ENCODE measurements at places on chromosomes 7 and 10.

GRCh38 chr7:33728873-33729551 lies 176.3 kb upstream of the BMPER start:
- no peaks in the 10 kb centered on the region for H3K36me3 ChIP-seq
- H3K4me1 ChIP-seq: peaks cover 3% of the 10 kb centered on the region
- no peak overlapping the region for H3K27ac ChIP-seq
- DNase-seq: no peak
- no peak overlapping the region for H3K4me3 ChIP-seq

GRCh38 chr7:14336256-14336655 lies 346.8 kb upstream of the ETV1 start:
- H3K27ac ChIP-seq: no peak overlapping the region
- H3K36me3 ChIP-seq: no peaks in the 10 kb centered on the region
- no peak overlapping the region for H3K4me3 ChIP-seq

DNA sequence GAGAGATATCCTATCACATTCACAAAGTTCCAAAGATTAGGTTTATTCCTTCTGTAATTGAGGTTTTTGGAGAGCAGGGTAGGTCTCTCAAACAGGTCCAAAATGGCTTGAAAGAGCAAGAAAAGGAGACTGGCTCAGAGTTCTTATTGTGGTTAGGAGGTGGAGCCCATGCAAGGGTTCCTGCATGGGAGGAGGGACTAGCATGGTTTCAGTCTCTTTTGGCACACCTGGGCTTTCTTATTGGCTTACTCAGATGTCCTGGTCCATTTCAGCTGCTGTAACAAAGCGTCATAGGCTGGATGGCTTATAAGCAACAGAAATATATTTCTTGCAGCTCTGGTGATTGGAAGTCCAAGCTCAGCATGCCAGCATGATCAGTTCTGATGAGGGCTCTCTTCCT lies 493.1 kb downstream of the REEP3 start:
- DNase-seq: no peak
- no peak overlapping the region for H3K4me3 ChIP-seq
- H3K27ac ChIP-seq: no peak overlapping the region
- peaks cover 3% of the 10 kb centered on the region for H3K4me1 ChIP-seq
- no peaks in the 10 kb centered on the region for H3K36me3 ChIP-seq

DNA sequence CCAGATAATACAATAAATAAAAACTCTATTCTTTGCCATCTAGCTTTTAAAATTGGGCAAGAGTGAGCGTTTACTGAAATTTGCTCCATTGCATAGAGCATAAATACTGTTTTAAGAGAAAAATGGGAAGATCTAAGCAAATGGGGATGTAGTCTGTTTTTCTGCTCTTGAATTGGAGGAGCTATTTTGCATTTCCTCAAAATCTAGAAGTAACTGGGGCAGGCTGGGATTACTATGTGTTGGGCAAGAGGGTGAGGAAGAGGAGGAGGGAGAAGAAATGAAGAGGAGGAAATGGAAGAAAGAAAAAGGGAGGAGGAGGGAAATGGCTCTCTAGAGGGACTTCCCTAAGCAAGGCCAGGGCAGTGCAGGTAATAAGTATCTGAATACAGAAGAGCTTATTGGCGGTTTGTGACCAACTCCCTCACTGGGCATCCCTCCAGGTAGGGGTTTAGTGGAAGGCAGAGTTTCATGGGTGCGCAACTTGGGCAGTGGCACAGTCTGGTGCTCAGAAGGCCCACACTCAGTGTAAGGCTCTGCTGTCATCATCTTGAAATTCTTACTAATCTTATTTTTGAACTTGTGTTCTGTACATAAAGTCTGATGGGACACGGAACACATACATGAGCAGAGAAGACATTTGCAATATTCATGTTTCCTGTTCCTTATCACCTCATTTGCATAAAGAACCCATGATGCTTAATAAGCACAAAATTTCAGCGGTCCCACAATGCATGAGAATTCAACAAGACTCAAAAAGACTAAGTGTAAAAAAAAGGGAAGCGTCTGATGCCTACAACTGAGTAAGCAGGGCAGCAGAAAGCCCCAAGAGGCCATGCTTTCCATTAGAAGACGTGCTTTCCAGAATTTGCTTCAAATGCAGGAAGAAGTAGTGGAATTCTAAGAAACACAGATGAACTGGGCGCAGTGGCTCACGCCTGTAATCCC lies 116.9 kb downstream of the EVX1 start:
- H3K27me3 ChIP-seq: peaks cover 30% of the 10 kb centered on the region
- no peaks in the 10 kb centered on the region for H3K36me3 ChIP-seq

GRCh38 chr7:150723467-150723866 lies 7.1 kb downstream of the GIMAP1 start:
- no peaks in the 10 kb centered on the region for H3K4me1 ChIP-seq
- H3K27ac ChIP-seq: no peak overlapping the region
- no peaks in the 10 kb centered on the region for H3K27me3 ChIP-seq
- no peak overlapping the region for H3K4me3 ChIP-seq

GRCh38 chr7:129896568-129897382 lies 56.0 kb downstream of the UBE2H start:
- peaks cover 23% of the 10 kb centered on the region for H3K36me3 ChIP-seq
- no peak for DNase-seq
- H3K27ac ChIP-seq: no peak overlapping the region
- no peak overlapping the region for H3K4me3 ChIP-seq

DNA sequence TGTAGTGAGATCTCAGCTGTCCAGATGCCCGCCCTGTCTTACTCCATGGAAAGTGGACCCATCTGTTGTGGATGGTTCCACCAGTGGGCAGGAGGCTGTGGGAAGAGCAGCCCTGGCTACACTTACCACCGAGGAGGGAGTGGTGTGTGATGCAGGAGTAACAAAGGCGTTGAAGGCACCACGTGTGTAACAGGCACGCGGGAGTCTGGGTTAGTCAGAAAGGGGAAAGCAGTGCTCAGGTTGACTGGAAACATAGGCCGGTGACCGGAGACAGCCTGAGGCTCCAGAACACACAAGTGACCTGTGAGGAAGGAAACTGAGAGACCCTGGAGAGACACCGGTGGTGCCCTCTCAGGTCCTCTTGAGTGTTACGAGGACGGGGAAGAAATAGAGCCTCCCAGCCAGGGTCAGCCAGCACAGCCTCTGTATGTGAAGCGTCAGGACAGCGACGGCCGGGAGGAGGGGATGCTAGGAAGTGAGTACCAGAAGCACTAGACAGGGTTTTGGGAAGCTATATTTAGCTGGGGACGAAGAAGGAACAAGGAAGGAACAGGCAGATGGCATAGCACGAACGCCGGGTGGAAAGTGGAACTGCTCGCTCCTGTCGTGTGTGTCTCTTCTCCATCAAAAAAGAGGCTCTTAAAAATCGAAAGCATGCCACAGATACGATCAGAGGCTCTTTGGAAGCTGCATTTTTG lies 51.7 kb downstream of the DAGLB start:
- no peak overlapping the region for H3K4me3 ChIP-seq
- no peak for DNase-seq
- H3K4me1 ChIP-seq: peaks cover 38% of the 10 kb centered on the region
- H3K27ac ChIP-seq: no peak overlapping the region

DNA sequence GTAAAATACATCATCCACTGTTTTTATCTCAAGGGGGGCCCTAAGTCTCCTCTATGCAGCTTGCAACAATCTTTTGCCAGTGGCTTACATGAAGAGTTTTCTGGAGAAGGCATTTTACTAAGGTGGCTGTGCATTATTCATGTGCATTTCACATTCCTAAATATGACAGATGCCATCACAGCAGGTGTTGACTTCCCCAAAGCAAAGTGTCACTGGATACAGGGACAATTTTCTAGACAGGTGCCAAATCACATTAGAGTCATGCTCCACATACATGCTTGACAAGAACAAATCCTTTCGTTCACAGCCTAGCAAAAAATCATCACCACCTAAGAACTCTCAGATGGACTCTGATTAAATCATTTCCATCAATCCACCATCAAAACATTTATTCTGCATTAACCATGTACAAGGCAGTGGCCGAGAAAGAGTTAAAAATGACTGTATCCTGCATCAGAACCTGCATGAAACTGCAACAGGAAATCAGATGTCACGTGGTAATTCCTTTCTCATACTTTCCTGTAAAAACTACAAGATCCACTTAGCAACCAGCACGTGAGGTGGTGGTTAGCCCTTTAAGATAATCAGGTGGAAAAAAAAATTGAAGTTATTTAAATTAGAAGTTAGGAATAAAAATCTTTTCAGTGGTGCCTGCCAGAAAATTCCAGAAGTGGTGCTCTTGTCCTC lies 88.2 kb upstream of the AFAP1L2 start:
- H3K27ac ChIP-seq: no peak overlapping the region
- H3K4me1 ChIP-seq: peaks cover 6% of the 10 kb centered on the region
- H3K4me3 ChIP-seq: no peak overlapping the region
- no peak for DNase-seq
- peaks cover 7% of the 10 kb centered on the region for H3K36me3 ChIP-seq

GRCh38 chr7:107816011-107816566 lies 13.1 kb upstream of the SLC26A3 start:
- H3K27me3 ChIP-seq: peaks cover 42% of the 10 kb centered on the region
- no peak overlapping the region for H3K27ac ChIP-seq
- no peak overlapping the region for H3K4me3 ChIP-seq
- DNase-seq: no peak
- H3K4me1 ChIP-seq: peaks cover 4% of the 10 kb centered on the region

DNA sequence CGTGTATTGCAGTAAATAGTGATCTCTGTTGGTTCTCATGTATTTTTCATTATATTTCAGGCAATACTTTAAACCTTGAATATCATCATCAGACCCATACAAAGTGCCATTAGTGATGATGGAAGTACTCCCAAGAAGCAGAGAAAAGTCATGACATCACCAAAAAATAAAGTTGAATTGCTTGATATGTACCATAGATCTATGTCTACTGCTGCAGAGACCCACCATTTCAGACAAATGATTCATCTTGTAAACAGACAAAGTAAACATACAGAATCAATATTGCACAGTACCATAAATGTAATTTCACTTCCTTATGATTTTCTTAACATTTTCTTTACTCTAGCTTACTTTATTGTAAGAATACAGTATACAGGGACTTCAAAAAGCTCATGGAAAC lies 347.8 kb downstream of the IPMK start:
- H3K4me1 ChIP-seq: peaks cover 9% of the 10 kb centered on the region
- H3K4me3 ChIP-seq: no peak overlapping the region
- H3K27me3 ChIP-seq: peaks cover 21% of the 10 kb centered on the region
- H3K36me3 ChIP-seq: no peaks in the 10 kb centered on the region
- no peak for DNase-seq
- H3K27ac ChIP-seq: no peak overlapping the region

DNA sequence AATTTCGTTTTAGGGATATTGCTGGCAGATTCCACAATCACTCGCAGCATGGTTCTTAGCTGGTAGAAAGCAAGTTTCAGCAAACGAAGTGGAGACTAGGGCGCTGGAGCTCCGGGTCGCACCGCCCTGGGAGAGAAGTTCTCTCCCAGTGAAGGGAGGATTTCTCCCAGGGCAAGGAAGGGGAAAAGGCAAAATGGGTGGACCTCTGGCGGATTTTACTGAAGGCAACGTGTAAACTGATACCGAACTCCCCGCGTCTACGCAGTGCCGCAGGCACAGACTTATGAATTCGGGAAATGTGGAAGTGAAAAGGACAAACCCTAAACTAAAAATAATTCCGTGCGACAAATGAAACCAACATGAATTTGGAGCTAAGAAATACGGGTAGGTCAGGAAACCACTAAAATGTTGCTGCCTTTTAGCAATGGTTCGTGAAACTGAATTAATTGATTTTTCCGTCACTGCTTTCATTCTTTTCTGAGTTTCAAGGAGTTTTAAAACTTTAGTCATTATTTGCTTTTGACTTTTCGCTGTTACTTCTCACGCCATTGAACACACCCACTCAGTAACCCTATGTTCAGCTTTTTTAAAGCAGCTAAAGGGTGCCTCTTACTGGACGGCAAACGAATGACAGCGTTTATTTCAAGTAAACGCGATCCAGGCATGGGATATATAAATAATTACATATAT lies at the start of gene MYOF:
TSS of gene MYOF (minus strand) at position 190 of the 690 bp plus-strand sequence. CDS start at position 50, 140 bp downstream.
- peaks cover 45% of the 10 kb centered on the region for H3K4me1 ChIP-seq
- no peaks in the 10 kb centered on the region for H3K27me3 ChIP-seq
- peak within 1 kb of the TSS; percentile 99 for H3K27ac ChIP-seq
- peak; percentile 90 for DNase-seq
- H3K4me3 ChIP-seq: peak within 1 kb of the TSS; percentile 96

DNA sequence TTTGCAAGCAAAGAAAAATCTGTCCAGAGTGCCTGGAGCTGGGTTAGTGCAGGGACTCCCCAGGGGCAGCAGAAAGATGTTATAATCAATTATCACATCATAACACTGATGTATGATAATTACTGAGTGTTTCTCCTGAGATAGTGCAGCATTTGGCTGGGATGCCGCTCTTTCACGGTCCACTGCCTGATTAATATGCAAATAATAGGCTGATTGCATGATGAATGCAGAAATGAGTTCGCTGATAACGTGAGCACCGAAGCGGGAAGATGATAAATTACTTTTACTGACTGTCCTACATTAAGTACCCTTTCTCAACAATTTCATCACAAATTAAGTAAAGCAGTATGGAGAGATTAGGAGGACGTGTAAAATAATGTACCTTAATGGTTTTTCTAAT lies 71.4 kb upstream of the SH2B2 start:
- H3K27ac ChIP-seq: no peak overlapping the region
- H3K4me1 ChIP-seq: no peaks in the 10 kb centered on the region
- no peaks in the 10 kb centered on the region for H3K27me3 ChIP-seq

DNA sequence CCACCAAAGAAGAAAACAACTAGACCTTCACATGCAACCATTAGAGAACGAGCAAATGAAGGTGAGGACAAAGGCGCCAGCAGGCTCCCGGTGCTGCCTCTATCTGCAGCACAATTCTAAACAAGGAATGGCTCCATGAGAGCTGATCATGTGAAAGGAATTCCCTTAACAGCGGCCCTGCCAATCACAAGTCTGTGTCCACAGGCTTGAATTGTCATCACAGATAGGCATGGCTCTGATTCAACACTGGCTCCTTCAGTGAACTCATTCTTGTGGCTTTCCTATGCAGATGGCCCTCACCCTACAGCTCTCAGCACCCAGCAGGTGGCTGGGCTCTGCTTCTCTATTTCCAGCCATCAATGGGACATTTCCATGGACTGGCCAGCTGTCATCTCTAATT lies 36.2 kb downstream of the LAMB1 start:
- H3K4me3 ChIP-seq: no peak overlapping the region
- no peak overlapping the region for H3K27ac ChIP-seq
- DNase-seq: no peak
- no peaks in the 10 kb centered on the region for H3K27me3 ChIP-seq
- H3K36me3 ChIP-seq: peaks cover 52% of the 10 kb centered on the region
- peaks cover 13% of the 10 kb centered on the region for H3K4me1 ChIP-seq

- peaks cover 40% of the 10 kb centered on the region for H3K4me1 ChIP-seq
- H3K27me3 ChIP-seq: no peaks in the 10 kb centered on the region
- H3K36me3 ChIP-seq: no peaks in the 10 kb centered on the region
- H3K4me3 ChIP-seq: no peak overlapping the region
- H3K27ac ChIP-seq: peak overlapping the region; percentile 85
Observed at GRCh38 chr7:36115448-36116321, 37.4 kb upstream of the EEPD1 start.
